NCI-H1694 treated with DMSO at 0.1 percent for 48 hours (cell line): ENCODE measurements at places on chromosomes 11 and 22.

DNA sequence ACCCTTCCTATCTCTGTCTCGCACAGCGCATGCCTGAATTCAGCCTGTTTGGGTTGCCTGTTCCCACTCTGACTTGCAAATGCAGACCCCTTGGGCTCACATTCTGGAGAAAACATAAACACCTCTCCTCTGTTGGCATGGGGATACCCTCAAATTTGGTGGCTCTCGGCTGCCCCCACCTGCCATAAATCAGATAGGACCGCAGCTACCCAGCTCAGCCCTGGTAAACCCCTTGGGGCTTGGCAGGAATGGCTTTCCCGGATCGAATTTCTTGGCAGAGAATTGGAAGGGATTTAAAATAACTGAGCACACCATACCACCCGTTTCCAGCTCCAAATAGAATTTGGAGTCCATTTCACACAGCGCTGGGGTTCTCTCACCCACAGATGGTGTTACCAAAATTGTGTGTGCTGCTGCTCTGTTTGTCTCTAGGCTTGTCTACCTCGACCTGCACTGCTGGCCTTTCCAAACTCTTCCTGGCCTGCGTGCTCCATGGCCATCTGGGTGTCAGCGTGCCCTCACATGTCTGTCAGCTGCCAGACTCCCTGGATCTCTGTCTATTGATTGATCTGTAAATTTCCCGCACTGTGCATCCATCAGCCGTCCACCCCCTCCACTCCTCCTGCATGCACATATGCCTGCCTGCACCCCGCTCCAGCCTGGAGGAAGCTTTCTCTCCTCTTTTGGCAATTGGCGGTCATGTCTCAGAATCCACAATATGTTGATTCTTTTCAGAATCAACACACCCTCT is 134.0 kb downstream of the NTM start:
- no peak for DNase-seq

- DNase-seq = peak; percentile 19
Measured at GRCh38 chr11:117378976-117379865, 51.6 kb downstream of the CEP164 start.

GRCh38 chr11:27721264-27722116 is 21.2 kb upstream of the BDNF start:
- DNase-seq = no peak

- DNase-seq = no peak
Measured at GRCh38 chr11:35540526-35540925, 15.1 kb upstream of the PAMR1 start.

DNA sequence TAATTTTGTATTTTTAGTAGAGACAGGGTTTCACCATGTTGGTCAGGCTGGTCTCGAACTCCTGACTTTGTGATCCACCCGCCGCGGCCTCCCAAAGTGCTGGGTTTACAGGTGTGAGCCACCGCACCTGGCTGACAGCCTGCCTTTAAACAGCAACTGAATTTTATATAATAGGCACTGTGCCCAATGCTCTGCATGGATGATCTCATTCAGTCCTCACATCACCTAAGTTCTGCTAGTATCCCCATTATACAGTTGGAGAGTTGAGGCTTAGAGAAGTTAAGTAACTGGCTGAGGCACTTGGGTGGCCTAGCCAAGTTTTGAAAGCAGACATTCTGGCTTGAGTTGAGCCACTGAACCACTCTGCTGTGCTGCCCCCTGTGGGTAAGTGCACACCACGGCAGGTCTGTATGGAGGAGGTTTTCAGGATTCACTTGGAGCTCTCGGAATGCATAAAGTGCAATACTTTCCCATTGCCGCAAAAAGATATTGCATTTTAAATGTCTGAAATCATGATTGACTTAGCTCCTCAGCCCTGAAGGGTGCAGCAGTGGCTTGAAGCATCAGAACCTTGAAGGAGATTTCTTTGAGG is 112.4 kb downstream of the LDLRAD3 start:
- peak; percentile 24 for DNase-seq

DNA sequence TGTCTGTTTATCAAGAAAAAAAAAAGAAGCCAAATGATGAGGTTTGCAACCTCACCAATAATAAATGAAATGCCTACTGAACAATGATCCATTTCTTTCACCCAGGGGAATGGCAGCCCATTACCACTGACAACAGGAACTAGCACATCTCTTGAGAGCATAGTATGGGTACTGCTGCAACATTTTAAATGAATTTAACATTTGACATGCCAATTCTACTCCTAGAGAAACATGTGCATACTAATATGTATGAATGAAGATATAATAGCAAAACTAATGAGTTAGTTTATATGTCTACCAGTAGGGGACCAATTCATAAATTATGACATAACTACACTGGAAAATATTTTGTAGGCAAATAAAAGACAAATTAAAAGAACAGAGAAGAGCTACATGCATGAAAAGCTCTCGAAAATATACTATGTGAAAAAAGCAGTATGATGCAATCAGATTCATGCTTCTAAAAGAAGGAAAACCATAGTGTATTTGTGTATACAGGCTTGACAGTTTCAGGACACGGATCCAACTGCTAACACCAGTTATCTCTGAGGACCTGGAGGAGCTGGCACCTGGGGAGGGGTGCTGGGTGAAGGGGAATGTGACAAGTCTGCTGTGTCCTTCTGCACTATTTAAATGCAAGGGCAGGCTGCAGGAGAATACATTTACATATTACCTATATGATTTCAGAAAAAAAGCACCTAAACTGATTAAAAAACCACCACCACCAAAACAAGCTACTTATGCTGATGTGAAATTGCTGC is 6.9 kb downstream of the SMCO4 start:
- DNase-seq = no peak

DNA sequence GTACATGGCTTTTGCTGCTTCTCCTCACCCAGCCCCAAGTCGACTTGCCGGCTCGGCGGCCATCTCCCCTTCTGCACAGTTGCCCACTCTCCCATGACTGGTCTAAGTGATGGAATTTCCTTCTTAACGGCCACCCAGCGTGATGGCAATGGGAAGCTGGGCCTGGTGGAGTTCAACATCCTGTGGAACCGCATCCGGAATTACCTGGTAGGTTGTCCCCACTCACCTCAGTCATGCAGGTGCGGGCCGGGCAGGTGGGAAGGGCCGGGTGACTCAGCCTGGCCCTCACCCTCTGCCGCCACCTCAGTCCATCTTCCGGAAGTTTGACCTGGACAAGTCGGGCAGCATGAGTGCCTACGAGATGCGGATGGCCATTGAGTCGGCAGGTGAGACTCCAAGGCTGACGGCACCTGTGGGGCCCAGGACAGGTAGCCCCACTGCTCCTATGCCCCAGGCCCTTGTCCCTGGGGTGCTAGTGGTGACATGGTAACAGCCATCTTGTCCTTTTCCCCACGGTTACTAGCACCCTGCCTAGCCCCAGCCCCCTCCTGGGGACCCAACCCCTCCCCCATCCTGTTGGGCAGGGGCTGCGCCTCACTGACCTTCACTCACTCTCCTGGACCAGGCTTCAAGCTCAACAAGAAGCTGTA is 28.1 kb downstream of the CAPN1 start:
- no peak for DNase-seq

DNA sequence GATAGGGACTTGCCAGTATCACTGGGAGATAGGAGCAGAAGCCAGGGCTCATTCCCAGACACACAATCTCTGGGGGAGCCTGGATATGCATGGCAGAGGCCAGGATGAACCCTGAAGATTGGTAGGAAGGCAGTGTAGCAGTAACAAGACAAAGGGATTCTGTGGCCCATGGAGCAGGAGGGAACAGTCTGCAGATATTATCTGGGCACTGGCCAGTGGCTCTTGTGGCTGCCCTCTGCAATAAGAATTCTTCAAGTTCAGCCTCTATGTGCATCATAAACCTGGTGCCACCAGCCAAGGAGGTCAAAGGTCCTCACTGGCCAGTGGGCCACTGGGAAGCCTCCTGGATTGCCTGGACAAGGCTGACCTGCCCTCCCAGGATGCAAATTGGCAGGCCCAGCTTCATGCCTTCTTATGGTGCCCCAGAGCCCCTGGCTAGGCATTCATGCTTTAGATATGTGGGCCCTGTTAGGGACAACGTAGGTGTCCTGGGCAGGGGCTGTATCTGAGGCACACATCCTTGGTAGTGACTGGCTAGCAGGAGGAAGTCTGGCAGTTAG is 29.2 kb downstream of the KCNQ1OT1 start:
- DNase-seq = no peak

GRCh38 chr22:37331034-37331428 is 48.7 kb downstream of the CYTH4 start:
- peak; percentile 25 for DNase-seq

GRCh38 chr11:61602775-61603569 is 22.1 kb upstream of the SYT7 start:
- peak; percentile 94 for DNase-seq

GRCh38 chr22:26792522-26792921 is 135.1 kb downstream of the MIAT start:
- DNase-seq = no peak

DNA sequence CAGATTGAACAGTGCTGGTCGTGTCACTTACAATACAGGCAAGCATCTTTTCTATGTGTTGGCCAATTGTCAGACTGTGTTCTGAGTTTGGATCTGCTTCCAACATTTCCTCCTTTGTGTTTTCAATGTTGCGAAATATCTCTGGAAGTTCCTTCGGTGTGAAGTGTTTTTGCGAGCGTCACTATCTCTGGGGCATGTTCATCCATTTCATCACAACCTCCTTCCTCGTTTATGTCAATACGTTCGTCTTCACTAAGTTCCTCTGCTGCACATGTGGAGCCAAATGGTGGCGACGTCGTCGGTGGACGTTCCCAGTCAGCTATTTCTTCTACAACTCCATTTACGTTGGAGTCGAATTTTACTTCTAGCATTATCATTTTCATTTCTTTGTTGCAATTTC is 100.2 kb upstream of the LMO1 start:
- no peak for DNase-seq

DNA sequence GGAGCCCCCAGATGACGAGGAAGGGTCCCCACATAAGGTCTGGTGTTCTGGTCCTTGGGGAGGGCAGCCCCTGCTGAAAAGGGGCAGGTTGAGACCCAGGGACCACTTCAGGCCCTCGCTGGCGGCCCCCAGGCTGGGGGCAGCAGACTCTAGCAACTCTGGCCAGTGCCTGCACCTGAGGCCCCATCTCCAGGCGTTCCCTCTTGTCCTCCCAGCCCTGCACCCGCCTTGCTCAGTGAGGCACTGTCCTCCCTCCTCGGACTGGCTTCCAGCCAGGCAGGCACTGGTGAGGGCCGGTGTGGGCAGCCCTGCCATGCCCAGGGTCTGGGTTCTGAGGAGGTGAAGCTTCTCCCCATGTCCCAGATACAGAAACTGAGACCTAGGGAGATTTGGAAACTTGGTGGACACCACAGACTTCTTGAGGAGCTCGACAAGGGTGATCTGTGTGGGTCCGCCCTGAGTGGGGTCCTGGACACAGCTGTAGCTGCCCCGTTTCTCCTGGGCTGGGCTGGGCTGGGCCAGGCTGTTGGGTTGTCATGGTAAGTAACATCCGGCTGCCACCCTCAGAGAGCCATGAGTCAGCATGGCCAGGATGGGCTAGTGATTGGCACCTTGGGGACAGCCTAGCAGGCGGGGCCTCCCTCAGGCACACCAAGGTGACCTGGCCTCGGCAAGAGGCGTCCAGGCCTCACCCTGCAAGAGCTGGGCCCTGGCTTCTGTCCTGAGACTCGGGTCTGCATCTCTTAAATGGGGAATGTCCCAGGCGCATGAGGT is 11.1 kb upstream of the PHLDA2 start:
- no peak for DNase-seq

DNA sequence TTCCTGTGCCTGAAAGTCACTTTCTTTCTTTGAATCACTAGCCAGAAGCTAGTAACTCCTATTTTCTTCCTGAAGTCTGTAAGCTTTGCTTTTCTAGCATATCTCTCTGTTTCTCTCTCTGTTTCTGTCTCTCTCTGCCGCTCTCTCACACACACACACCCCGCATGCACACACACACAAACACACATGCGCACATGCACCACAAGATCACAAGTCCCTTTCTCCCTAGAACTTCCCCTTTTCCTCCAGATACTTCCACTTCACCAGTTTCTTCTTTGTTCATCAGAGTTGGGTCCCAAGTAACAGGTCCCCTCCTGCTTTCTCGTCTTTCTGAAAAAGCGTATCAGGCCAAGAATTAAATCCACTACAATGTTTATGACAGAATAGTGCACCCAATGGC is 148.5 kb upstream of the HSD17B12 start:
- DNase-seq = no peak

DNA sequence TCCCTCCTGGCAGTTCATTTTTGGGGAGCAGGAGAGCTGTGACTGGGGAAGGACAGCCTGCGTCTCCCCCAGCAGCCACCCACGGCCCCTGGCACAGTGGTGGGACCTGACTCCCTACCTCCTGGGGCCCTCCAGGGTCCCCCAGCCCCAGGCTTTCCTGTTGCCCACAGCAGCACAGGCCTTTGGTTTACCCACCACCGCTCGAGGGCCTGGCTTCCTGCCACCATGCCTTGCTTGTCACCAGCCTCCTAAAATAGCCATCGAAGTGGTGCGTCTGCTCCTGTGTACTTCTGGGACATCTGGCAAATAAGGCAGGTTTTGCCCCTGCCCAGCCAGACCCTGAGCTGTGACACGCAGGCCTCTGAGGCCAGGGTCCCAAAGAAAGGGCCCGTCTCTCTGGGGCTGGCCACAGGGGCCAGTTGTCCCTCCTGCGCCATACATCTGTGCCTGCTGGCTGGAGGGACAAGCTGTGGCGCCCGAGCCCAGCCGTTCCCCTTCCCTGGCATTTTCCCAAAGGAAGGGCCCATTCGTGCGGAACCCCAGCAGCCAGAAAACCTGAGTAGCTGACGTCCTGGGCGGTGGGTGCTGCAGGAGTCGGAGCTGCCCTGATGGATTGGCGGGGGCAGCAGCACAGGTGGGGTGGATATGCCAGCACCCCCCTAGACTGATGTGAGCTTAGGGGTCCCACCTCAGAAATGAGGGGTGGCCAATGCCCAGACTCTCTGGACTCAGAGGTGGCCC is 14.6 kb downstream of the PHLDA2 start:
- DNase-seq = peak; percentile 32

- DNase-seq = no peak
Measured at GRCh38 chr11:105780781-105781525, 171.1 kb downstream of the GRIA4 start.

- DNase-seq = no peak
Measured at GRCh38 chr11:19426011-19426755, 185.4 kb upstream of the E2F8 start.

DNA sequence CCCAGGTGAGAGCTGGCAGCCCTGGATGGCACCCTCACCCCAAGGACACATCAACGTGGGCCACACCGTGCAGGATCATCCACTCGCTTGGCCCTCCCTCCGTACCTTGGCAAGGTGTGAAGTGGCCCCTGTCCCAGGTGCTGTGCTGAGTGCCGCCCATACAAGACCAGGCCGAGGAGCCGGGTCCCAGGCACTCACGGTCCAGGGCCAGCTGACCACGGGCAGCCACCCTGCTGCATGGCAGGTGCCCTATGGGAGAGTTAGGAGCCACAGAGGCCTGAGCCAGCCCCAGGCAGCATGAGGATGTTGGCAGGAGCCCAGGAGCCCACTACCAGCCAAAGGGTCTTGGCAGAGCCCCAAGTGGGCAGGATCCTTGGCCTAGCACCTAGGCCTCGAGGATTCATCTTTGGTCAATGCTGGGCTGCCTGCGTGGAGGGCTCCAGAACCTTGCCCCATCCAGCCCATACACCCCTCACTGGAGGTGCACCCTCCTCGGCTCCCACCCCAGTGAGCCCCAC is 19.6 kb downstream of the RTN4R start:
- DNase-seq = no peak
